ENCODE measurements at places on chromosomes 16 and 17.

DNA sequence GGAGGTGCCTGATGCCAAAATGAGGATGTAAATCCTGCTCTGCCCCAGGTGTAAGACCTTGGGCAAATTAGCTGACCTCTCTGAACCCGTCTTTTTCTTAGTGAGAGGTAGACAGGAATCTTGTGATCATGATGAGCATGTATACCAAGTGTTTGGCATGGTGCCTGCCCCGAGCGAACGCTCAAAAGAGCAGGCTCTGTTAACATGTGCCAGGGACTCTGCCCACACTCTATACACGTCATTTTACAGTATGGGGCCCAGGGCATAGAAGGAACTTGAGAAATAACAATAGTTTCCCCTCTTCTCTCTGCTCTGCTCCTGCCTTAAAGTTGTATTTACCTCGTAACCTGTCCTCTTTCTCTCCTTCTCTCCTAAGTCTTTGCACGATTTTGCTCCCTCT is 9.3 kb upstream of the MAF start:
- DNase-seq = no peak

GRCh38 chr17:58335779-58336455 is 7.3 kb upstream of the TSPOAP1 start:
- no peak for DNase-seq

DNA sequence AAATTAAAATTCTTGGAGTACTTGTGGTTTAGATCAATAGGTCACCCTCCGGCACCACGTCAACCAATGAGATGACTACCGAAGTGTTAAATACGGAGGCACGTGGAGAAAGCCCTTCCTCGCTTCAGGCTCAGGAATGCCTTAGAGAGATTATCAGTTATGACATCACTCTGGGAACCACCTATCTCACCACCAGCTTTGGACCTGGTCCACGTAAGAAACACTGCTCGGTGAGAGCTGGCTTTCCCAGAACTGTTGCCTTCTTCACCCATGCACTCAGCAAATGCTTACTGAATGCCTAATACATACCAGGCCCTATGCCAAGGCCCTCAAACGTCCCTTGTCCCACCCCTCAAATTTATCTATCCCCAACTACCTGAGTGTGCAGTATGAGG is 71.3 kb downstream of the SMG6 start:
- no peak for DNase-seq

DNA sequence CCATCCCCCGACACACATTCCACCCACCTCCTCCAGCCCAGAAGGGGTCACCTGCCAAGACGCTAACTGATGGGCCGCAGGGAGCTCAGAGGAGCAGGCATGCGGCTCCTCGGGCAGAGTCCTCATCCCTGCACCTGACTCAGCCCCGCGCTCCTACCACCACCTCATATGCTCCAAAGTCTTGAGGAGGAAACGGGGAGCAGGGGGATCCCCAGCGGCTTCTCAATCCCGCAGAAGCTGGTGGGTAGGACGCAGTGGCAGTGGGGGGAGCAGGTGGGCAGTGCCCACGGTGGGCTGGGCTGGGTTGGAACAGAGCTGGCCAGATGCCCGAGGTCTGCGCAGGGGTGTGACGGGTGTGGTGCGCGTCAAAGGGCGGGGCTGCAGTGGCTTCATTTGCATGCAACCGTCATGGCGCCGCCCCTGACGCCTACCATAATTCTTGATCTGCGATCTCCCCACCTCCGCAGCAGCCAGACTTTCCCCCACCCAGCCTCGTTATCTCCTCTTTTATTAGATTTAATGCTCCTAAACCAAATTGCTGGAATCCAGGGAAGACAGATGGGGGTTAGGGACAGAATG is 39.0 kb upstream of the EMP2 start:
- no peak for DNase-seq

DNA sequence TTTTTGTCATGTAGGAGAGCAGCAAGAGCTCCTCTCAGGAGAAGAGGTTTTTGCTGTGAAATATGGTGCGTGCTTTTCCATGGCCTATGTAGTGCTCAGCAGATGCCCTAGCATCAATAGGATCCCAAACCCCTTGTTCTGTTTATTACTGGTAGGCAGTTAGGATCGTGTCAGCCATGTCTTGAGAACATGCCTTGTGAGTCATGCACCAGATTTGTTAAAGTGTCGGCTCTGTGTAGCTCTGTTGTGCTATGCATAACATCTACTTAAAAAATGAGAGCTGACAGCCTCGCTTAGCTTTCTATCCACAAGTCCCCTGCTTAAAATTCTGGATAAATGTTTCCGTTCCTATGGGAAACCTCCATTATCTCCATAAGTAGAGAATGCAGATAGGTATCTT is 4.4 kb upstream of the EIF4A3 start:
- no peak for DNase-seq

DNA sequence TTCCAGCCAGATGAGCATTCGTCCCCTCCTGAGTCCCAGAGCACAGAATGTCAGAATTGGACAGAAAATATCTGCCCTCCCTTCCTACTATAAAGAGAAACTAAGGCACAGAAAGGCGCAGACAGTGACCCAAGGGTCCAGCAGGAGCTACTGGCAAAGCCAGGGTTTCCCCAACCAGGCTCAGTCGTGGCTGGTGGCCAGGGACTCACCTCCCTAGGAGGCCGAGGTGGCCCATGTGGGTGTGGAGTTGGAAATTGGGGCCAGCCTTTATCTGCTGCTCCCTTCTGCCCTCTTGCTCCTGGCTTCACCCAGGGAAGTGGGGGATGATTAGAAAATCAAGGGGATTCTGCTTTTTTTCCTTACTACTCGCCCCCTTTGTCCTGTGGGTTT is 1.1 kb downstream of the DRC7 start:
- no peak for DNase-seq
